ENCODE measurements at places on chromosomes 5 and 9. TPM values are rescaled to one million over a fixed set of nuclear protein-coding genes. Genes with fewer than 3 reads are reported as not detected.

GRCh38 chr5:176187276-176188062 lies 50.8 kb upstream of the SIMC1 start:
- no peak for DNase-seq

DNA sequence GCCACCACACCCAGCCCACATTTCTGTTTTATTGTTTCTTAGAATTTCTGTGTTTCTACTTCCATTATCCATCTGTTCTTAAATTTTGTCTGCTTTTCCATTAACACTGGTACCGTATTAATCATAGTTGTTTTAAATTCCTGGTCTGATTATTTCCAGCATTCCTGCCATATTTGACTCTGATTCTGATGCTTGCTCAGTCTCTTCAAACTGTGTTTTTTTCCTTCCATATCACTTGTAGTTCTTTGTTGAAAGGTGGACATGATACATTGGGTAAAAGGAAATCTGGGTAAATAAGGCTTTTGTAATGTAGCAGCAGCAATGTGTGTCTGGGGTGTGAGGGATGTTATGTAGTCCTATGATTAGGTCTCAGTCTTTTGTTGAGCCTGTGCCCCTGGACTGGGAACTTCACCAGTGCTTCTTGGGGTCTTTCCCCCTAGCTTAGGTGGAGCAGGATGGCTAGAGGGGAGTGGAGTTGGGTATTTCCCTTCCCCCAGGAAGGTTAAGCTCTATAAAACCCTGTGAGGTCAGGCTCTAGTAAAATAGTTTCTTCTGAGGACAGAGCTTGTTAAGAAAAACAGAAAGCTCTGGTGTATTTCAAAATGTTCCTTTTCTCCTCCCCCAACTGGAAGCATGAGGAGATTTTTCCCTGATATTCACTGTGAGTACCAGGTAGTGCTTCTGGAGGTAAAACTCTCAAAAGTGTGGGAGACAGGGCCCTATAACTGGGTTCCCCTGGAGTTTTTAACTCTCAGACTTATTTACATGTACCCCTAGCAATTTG lies 10.1 kb upstream of the TMOD1 start:
- DNase-seq = no peak

ZFP2 gene
- polyA plus RNA-seq = 6.1 TPM

IFNB1 gene
- polyA plus RNA-seq = not detected

PCDHB14 gene
- polyA plus RNA-seq = 10.1 TPM

Data from renal pelvis (tissue), 12 donors.